ENCODE measurements at places on chromosomes 11 and 22. TPM values are rescaled to one million over a fixed set of nuclear protein-coding genes. Genes with fewer than 3 reads are reported as not detected.

GRCh38 chr11:127632546-127632945, 632.0 kb upstream of the KIRREL3 start:
- no peak for DNase-seq

DNA sequence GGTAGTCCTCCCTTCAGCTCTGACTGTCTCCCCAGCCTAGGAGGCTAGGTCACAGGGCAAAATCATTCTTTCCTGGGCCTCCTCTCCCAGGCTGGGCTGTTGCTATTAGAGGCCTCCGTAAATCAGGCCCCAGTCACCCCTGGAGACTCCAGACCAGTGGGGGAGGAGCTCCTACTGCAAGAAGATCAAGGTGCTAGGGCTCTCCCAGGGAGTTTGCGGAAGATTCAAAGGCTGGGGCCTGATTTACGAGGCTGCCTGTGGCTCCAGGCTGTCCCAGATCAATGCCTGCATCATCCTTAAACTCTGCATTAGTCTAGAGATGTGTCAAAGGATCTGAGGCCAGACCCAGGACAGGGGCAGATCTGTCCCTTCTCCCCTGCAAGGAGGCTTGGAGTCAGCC, 346.2 kb downstream of the TENM4 start:
- no peak for DNase-seq

- DNase-seq, result peak; percentile 59
Measured at GRCh38 chr11:60899046-60899936, 7.1 kb downstream of the PRPF19 start.

The PRAME gene
- polyA plus RNA-seq, result not detected

The SYNGR1 gene
- 13.0 TPM for polyA plus RNA-seq

The TRIM34 gene
- polyA plus RNA-seq, result 4.1 TPM

GRCh38 chr11:128135451-128135850, 451.9 kb downstream of the ETS1 start:
- DNase-seq, result no peak

The NTM gene
- polyA plus RNA-seq, result 10.4 TPM

GRCh38 chr11:10117709-10118351, 176.2 kb downstream of the SBF2 start:
- peak; percentile 26 for DNase-seq

DNA sequence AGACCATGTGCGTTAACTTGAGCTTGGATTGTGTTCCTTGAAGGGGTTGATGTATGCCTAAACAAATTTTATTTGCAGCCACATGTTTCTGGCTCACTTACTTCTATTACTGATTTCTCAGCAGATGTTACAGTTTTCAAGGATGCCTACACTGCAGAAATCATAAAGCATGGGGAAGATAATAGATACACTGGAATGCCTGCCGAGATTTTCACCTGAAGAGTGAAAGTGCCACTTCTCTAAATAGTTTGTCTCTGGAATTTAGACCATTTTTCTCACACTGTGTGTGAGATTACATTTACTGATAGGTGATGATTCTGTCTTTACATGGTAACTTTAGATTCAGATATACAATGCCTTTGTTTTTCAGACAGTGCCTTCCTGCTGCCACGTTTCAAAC, 81.6 kb downstream of the SIK2 start:
- DNase-seq, result no peak

The DNAJB7 gene
- 0.40 TPM for polyA plus RNA-seq

DNA sequence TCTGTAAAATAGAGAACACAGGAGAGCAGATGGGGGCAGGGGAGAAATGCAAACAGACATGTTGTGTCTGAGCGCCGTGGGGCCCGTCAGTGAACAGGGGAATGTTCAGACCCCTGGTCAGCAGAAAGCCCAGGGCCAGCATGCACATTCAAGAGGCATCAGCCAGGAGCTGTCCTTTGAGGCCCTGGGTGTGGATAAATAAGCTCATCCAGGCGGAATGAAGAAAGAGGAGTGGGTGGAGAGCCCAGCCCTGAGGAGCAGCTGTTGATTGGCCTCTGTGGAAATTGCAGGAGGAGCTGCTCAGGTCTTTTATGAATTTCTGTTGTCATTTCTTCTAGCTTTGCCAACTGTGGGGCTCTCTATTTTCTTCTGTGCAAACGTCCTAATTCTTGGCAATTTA, 49.7 kb upstream of the CECR2 start:
- no peak for DNase-seq

DNA sequence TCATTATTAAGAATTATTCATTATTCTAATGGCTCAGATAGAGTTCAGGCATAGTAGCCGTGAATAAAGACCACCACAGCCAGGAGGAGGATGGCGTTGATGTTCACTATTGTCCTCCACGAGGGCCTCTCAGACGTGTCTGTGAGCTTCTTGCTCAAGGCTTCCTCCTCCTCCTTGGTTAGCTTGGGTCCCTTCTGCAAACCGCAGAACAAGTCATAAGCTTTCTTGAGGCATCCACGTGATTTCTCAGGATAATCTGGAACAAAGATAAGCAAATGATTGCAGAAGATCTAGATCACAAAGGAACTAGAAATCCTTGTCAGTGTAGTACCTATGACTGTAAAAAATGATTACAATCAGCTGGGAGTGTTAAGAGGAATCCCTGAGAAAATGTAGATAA, 13.6 kb upstream of the RFPL2 start:
- no peak for DNase-seq

The TSSC4 gene
- polyA plus RNA-seq, result 28.6 TPM

The SLC1A2 gene
- 0.43 TPM for polyA plus RNA-seq

DNA sequence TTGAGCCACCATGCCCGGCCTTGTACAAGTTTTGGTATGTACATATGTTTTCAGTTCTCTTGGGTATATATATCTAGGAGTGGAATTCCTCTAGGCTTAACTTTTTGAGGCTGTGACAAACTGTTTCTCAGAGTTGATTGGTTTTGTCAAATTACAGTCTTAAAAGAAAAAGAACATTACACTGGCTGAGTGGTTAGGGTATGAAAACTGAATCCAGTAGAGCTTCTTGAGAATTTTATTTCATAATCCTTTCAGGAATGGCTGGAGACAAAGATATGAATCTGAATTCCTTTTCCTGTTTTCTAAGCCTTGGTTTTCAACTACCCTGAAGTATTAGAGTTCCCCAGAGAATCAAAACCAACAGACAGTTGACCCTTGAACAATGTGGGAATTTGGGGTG, 6.5 kb downstream of the METTL15 start:
- no peak for DNase-seq

DNA sequence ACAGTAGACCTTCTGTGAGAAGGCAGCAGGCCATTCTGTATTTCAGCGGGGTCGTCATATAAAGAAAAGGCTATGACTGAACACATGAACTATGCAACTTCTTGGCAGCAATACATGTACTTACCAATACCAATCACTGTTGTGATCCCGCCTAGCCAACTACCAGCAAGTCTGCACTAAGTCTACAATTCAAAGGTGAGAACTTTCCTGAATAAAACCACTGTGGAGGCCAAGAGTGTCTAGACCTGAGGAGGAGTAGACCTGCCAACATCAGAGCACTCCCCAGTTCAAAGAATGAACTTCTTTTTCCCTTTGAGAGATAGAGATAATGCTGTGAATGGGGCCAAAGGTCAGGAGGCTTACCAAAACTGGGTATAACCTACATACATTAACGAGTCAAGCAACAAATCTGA, 108.2 kb downstream of the SIK3 start:
- no peak for DNase-seq

The CFAP300 gene
- polyA plus RNA-seq, result 2.2 TPM

- no peak for DNase-seq
Measured at GRCh38 chr11:77287136-77287535, 14.3 kb downstream of the GDPD4 start.

GRCh38 chr11:68258363-68258765, 13.4 kb downstream of the C11orf24 start:
- no peak for DNase-seq

- no peak for DNase-seq
Measured at GRCh38 chr11:118201966-118202365, 22.8 kb downstream of the JAML start.

DNA sequence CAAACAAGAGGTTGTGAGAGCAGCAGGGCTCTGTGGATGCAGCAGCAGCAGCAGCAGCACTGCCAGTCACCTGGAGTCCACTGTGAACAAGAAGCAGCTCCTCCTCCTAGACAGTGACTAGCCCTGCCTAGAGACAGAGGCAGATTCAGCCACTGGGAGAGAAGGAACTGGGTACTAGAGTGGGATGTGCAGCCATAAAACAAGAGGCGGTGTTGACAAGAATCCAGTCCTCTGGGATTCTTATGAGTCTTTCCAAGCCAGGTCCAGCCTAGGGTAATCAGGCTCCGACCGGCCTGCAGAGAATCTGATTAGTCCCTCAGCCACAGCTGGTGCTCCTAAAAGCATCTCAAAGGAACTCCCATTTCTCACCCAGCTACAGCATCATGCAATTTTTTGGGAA, 83.9 kb upstream of the USP47 start:
- no peak for DNase-seq

DNA sequence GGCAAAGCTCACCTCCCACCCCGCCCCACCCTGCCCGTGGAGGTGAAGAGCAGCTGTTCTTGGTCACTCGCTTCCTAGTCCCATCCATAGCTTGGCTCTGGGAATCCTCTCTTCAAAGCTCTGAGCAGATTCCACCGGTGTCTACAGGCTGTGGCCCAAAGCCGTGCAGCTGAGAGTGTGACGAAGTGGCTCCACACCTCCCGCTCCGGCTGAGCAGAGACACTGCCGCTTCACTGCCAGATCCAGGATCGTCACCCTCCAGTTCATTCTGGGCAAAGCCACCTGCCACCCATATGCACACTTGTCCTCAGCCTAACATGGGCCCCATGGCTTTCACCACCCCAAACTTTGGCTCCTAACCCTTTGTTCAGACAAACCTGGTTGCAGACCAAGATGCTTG, 532.9 kb upstream of the B3GAT1 start:
- no peak for DNase-seq

The IL18 gene
- polyA plus RNA-seq, result 0.68 TPM

The KLHDC7B gene
- polyA plus RNA-seq, result not detected

The SPON1 gene
- polyA plus RNA-seq, result 29.3 TPM

DNA sequence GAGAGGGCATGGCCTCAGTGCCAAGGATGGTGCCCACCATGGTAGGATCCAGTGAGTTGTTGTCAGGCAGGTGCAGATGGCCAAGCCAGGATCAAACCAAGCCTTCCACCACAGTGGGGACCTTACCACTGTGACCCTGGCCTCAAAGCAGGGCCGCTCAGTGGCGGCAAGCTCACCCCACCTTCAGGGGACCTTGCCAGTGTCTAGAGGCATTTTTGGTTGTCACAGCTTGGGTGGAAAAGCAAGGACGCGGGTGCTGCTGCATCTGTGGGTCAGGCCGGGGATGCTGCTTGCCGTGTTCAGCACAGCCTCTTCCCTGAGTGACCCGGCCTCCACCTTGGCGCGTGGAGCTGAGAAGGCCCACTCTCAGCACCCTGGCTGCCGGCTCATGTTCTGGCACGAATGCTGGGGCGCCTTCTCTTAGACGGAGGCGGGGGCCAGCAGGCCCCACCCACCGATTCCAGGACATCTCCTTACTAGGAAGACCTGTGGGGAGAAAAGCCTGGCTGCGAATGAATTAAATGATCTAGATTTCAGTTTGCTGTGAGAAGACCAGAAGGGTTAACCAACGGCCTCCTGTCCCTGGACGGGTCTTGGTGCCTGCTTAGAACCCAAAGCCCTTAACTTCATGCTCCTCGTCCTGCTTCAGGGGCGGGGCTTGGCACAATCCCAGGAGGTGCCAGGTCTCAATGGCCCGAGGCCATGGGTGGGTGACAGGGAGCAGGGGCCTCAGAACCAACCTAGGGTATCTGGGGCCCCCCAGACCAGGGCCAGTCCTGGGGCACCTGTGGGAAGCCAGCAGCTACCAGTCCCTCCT, 18.9 kb downstream of the TRMU start:
- DNase-seq, result no peak

The APOBEC3F gene
- 3.0 TPM for polyA plus RNA-seq

DNA sequence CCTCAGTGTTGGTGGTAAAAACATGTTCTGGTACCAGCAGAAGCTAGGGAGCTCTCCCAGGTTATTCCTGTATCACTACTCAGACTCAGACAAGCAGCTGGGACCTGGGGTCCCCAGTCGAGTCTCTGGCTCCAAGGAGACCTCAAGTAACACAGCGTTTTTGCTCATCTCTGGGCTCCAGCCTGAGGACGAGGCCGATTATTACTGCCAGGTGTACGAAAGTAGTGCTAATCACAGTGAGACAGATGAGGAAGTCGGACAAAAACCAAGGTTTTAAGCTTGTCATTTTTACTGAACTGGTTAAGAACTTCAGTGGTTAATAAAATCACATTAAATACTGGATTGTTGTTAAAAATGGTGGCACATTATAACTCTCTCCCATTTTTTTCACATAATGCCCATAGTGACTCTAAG, 42.6 kb upstream of the VPREB1 start:
- no peak for DNase-seq

- no peak for DNase-seq
Measured at GRCh38 chr11:69774354-69775162, 583 bp downstream of the FGF4 start.

DNA sequence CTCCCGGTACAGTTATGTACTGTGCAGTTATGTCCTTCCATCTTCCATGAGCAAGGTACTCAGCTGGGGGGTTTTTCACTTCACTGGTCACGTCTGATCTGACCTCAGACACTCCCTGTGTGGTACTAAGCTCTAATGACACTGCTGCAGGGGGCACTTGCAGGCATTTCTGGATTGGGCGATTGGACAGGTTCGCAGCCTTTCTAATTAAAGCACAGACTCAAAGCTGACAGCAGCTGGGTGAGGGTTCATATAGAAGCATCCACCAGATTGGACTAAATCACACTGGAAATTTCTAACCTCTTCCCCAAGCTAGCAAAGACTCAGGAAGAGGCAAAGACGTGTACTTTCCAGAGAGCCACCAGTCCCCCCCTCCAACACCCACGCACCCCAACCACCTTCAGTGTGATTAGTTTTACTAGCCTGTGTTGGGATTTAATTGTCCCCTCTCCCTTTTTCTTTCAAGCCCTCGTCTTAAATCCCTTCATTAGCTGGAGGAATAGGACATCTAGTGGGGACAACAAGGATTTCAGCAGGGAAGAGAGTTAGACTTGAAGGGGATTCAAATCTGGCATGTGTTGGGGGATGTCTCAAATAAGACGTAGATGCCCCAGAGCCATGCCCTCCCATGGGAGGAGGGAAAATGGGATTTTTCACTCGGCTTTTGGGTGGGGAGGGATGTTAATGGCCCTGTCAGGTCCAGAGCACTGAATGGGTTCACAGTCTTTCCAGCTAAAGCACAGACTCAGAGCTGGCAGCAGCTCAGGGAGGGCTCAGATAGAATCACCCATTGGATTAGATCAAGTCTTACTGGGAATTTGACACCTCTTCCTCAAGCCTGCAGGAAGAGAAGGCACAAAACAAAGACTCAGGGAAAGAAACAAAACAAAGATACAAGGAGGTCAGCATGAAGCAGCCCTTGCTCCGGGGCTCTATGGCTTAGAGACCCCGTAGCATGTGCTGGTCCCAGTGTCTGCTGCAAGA, 10.9 kb downstream of the INS start:
- peak; percentile 60 for DNase-seq

DNA sequence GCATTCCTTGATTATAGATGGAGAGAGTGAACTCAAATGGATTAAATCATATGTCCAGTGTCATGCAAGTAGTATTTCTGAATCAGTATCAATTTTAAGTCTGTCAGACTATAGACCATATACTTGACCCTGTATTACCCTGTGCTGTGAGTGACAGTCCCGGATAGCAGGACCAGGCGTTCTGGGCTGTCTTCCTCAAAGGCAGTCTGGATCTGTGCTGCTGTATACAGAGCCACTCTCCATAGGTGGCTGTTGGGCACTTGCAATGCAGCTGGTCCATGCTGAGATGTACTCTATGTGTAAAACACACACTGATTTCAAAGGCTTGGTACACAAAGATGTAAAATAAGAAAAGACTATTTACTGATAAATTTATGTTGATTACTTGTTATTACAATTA, 294.3 kb downstream of the OPCML start:
- DNase-seq, result no peak

All from hindlimb muscle (tissue), 1 donor.